ENCODE measurements at places on chromosomes 13 and 19. TPM values are rescaled to one million over a fixed set of nuclear protein-coding genes. Genes with fewer than 3 reads are reported as not detected.
A peak's percentile ranks its signal among the peaks of the same experiment; 100 is the strongest.

- H3K27ac ChIP-seq, result no peak overlapping the region
- H3K36me3 ChIP-seq, result no peaks in the 10 kb centered on the region
- peaks cover 6% of the 10 kb centered on the region for H3K4me1 ChIP-seq
These were observed 4.7 kb upstream of the RGL3 start for GRCh38 chr19:11423791-11424181.

Gene KLF1
- 234 TPM for total RNA-seq

Gene DACH1
- 0.84 TPM for total RNA-seq

Gene ICAM1
- total RNA-seq, result 26.3 TPM

DNA sequence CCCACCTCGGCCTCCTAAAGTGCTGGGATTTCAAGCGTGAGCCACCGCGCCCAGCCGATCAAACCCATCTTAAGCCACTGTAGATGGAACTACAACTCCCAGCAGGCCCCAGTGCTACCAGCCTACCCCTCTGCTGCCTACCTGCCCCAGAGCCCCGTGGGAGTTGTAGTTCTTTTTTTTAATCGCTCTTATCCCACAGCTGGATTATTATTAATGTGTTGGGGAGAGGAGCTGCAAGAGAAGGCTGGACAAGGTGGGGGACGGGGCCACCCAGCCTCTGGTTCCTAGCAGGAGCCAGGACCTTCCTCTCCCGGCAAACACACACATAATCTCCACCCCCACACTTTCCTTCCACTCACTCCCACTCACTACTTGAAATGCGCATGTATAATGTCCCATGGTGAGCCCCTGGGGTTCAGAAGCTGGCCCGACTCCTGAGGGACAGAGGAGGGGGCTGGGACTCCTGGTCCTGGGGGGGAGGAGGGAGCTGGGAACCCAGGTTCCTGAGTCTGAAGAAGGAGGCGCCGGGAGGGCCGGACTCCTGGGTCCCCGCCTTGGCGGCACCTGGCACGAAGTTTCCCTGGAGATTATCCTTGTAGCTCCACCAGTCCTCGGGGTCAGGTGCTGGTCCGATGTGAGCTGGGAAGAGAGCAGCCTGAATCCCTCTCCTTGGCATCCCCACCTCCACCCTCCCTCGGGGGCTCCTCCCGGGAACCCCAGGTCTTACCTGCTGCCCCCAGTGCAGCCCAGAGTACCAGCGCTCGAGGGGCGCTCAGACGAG, 958 bp downstream of the CA11 start:
- no peaks in the 10 kb centered on the region for H3K36me3 ChIP-seq
- H3K4me3 ChIP-seq, result no peak overlapping the region
- H3K27ac ChIP-seq, result peak overlapping the region; percentile 82
- no peaks in the 10 kb centered on the region for H3K27me3 ChIP-seq
- DNase-seq, result peak; percentile 74

GRCh38 chr13:59229861-59230260, 933.9 kb downstream of the DIAPH3 start:
- no peaks in the 10 kb centered on the region for H3K36me3 ChIP-seq
- peaks cover 9% of the 10 kb centered on the region for H3K27me3 ChIP-seq
- no peaks in the 10 kb centered on the region for H3K4me1 ChIP-seq
- no peak for DNase-seq

- H3K4me3 ChIP-seq, result no peak overlapping the region
These were observed 38.7 kb downstream of the KLF2 start for GRCh38 chr19:16363133-16363851.

Gene ZNF132
- total RNA-seq, result 1.3 TPM

DNA sequence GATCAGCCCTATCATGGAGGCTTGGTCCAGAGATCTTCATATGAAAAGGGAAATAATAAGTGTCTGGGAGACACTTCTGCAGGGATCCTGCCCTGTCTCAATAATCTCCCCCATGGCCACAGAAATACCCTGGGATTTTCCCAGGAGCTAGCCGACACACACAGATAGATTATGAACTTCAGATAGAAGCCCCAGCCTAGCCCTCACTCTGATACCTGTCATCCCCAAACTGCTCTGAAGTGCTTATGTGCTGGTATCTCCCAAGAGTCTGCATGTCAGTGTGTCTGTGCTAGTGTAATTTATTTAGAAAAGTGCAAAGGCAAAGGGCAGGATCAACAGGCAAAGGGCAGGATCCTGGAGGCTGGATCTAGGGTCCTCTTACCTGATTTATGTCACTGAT, 38.7 kb upstream of the ZNF766 start:
- H3K27me3 ChIP-seq, result no peaks in the 10 kb centered on the region
- no peak for DNase-seq
- no peak overlapping the region for H3K27ac ChIP-seq
- no peak overlapping the region for H3K4me3 ChIP-seq
- H3K36me3 ChIP-seq, result peaks cover 19% of the 10 kb centered on the region

DNA sequence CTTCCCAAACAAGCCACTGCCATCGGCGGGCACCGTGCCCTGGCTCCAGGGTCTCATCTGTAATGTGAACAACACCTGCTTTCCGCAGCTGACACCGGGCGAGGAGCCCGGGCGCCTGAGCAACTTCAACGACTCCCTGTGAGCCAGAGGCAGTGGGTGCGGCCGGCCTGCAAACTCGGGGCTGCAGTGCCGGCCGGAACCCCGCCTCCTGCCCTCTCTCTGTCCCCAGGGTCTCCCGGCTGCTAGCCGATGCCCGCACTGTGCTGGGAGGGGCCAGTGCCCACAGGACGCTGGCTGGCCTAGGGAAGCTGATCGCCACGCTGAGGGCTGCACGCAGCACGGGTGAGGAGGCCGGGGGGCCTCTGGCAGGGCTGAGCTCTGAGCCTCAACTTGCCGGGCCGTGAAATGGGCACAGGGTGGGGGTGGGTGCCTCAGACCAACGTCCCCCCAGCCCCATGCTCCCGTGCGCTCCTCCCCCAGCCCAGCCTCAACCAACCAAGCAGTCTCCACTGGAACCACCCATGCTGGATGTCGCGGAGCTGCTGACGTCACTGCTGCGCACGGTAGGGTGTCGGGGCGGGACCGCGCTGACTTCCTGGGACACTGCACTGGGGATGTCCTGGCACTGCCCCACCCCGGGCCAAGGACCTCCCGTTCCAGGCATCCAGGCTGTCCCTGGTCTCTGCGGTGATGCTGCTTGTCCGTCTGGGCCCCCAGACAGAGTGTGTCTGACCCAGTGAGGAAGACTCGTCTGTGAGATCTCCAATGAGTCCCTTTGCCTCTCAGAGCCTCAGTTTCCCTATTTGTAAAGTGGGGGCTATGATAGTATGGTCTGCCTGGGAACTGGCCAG, 2.2 kb downstream of the ABCA7 start:
- no peak for DNase-seq
- H3K4me3 ChIP-seq, result no peak overlapping the region
- H3K27me3 ChIP-seq, result no peaks in the 10 kb centered on the region

Gene KLK3
- total RNA-seq, result not detected

Gene MYH14
- 12.4 TPM for total RNA-seq

GRCh38 chr19:15128162-15128770, 21.1 kb downstream of the SYDE1 start:
- no peaks in the 10 kb centered on the region for H3K36me3 ChIP-seq
- no peak overlapping the region for H3K4me3 ChIP-seq
- no peak overlapping the region for H3K27ac ChIP-seq
- H3K27me3 ChIP-seq, result no peaks in the 10 kb centered on the region
- DNase-seq, result no peak

- H3K4me1 ChIP-seq, result peaks cover 11% of the 10 kb centered on the region
- H3K27ac ChIP-seq, result no peak overlapping the region
- H3K4me3 ChIP-seq, result no peak overlapping the region
- no peaks in the 10 kb centered on the region for H3K36me3 ChIP-seq
- DNase-seq, result no peak
These were observed 1.9 kb upstream of the RABAC1 start for GRCh38 chr19:41960973-41961372.

Gene SULT2B1
- not detected for total RNA-seq

DNA sequence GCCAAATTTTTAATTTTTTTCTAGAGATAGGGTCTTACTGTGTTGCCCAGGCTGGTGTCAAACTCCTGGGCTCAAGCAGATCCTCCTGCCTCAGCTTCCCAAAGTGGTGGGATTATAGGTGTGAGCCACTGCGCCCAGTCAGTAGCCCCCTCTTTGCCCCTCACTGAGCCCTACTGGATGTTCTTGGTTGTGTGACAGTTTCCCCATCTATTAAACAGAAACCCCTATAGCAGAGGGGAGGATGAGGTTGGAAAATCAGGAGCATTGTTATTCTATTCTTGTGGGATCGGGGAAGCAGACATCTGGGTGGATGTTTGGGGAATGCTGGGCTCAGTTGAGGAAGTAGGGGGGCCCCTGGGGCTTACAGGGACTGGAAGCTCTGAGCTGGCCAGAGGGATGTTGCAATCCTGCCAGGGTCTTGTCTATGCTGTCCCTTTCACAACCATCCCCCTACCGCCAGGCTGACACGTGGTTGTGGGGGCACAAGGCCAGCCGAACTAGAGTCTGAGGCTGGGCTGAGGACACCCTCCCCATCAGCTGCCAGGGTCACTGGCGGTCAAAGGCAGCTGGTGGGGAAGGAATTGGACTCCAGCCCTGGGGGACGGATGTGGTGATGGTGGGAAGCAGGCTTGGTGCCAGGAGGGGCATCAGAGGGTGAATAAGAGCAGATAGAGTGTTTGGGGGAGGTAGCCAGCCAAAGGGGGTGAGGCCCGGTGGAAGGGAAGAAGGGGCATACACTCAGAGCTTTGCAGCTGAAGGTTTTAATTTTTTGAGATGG, 10.9 kb downstream of the APOC1 start:
- H3K27ac ChIP-seq, result peak overlapping the region; percentile 95
- no peaks in the 10 kb centered on the region for H3K27me3 ChIP-seq
- peak; percentile 75 for DNase-seq

GRCh38 chr13:98162935-98163334, 14.1 kb downstream of the RNF113B start:
- H3K4me1 ChIP-seq, result peaks cover 25% of the 10 kb centered on the region
- no peak overlapping the region for H3K4me3 ChIP-seq
- no peak for DNase-seq
- H3K36me3 ChIP-seq, result no peaks in the 10 kb centered on the region
- no peak overlapping the region for H3K27ac ChIP-seq

Gene DMPK
- total RNA-seq, result 12.5 TPM

Gene FFAR2
- 0.67 TPM for total RNA-seq
